ENCODE measurements at places on chromosomes 5 and 9. TPM values are rescaled to one million over a fixed set of nuclear protein-coding genes. Genes with fewer than 3 reads are reported as not detected.

PTCH1 gene
- total RNA-seq = 22.3 TPM

RAB3C gene
- 0.09 TPM for total RNA-seq

PCDHGA1 gene
- 0.26 TPM for total RNA-seq

C5orf52 gene
- total RNA-seq = not detected

CCL28 gene
- 7.1 TPM for total RNA-seq

PCA3 gene
- not detected for total RNA-seq

PCDHGA11 gene
- 2.3 TPM for total RNA-seq

PDE6A gene
- total RNA-seq = not detected

NUTM2G gene
- not detected for total RNA-seq

FOXD4 gene
- 0.54 TPM for total RNA-seq

SLIT3 gene
- 34.8 TPM for total RNA-seq

HSPA5 gene
- total RNA-seq = 196 TPM

IRX1 gene
- 12.1 TPM for total RNA-seq
